ENCODE measurements at places on chromosomes 3 and 15. TPM values are rescaled to one million over a fixed set of nuclear protein-coding genes. Genes with fewer than 3 reads are reported as not detected.

DNA sequence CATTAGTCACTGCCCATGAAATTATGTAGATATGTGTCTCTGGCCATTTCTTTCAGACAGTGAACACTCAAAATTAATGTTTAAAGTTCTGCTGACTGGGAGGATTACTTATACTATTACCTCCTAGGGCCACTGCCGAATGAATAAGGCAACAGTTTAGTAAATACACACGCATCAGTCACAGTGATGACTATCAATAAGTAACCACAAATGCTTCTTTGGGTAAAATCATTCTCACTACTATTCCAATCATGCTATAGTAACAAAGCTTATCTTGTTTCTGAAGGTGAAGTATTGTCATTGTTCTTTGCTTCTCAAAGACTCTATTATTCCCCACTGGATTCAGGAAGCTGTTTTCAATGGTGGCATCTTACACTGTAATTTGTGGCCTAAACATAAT lies 478.8 kb downstream of the EPHA3 start:
- H3K27ac ChIP-seq: no peak overlapping the region
- H3K36me3 ChIP-seq: no peaks in the 10 kb centered on the region
- H3K4me1 ChIP-seq: no peaks in the 10 kb centered on the region
- H3K27me3 ChIP-seq: no peaks in the 10 kb centered on the region
- no peak for DNase-seq

DNA sequence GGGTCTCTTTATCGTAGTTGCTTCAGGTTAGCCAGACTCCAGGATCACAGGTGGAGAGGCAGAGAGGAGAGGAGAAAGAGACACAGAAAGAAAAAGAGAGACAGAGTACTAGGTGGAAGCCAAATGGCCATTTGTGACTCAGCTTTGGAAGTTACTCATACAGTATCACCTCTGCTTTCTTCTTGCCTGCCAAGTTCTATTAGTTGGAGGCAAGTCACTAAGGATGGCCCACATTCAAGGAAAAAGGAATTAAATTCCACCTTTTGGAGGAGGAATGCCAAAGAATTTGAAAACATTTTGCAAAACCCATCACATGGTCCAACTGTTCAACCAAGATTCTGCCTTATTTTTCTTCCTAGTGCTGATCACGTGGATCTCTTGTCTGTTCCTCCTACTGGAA lies 291.1 kb downstream of the CHL1 start:
- DNase-seq: no peak
- no peak overlapping the region for H3K27ac ChIP-seq
- H3K27me3 ChIP-seq: no peaks in the 10 kb centered on the region

- DNase-seq: no peak
- H3K4me1 ChIP-seq: no peaks in the 10 kb centered on the region
- H3K27ac ChIP-seq: no peak overlapping the region
- H3K36me3 ChIP-seq: no peaks in the 10 kb centered on the region
Observed at GRCh38 chr3:128324911-128325592, 141.6 kb downstream of the DNAJB8 start.

GRCh38 chr3:150174179-150174578 lies 203.5 kb upstream of the PFN2 start:
- H3K27me3 ChIP-seq: no peaks in the 10 kb centered on the region
- no peak overlapping the region for H3K4me3 ChIP-seq
- H3K27ac ChIP-seq: no peak overlapping the region
- no peaks in the 10 kb centered on the region for H3K36me3 ChIP-seq
- DNase-seq: no peak

DNA sequence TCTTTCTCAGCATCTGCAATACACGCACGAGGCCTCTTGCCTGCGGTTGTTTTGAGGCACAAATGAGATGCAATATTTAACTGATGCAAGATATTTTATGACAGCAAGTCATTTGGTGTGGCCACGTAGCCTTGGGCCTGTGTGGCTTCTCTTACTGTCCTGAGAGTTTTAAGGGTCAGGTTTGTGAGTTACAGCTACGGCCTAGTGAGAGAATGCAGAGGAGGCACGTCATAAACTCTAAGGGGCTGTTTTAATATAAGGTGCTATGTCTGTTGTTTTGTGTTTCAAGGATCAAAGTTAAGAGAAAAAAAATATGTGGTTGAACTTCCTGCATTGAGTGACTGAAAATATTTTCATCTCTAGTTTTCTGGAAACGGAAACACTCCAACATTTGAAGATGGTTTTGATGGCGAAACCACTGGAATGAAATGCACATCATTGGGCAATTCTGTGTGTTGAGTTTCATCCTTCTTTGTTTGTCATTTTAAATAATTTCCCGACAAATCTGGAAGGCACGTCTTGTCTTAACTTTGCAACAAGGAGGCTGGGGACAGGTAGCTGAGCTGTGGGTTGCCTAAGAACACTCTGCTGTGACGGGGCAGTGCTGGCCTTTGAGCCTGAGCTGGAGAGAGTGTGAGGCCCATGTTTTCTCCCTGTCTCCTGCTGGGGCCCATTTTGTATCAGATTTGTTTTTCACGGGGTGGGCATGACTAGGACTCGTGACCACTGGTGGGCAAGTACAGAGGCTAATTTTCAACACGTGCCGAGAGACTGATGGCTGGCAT lies 5.1 kb downstream of the APBA2 start:
- H3K4me3 ChIP-seq: no peak overlapping the region
- no peak overlapping the region for H3K27ac ChIP-seq
- no peaks in the 10 kb centered on the region for H3K27me3 ChIP-seq
- DNase-seq: no peak

The HIGD1A gene
- polyA plus RNA-seq: 413 TPM

The PEX5L gene
- 0.08 TPM for polyA plus RNA-seq

DNA sequence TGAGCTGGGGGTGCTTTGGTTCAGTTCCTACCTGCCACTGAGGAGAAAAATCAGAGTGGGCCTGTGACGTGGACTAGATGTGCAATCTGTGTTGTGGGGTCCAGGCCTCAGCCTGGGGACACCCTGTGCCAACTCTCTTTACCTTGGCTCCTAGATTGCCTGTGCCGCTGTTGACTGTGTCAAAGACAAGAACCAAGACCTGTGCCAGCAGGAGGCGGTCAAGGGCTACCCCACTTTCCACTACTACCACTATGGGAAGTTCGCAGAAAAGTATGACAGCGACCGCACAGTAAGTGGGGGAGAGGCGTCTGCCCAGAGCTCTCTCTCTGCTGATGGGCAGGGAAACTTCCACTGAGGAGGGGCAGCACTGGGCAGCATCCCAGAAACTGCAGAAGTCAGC lies 40.6 kb upstream of the SEC22A start:
- DNase-seq: no peak
- H3K36me3 ChIP-seq: peaks cover 88% of the 10 kb centered on the region
- H3K27ac ChIP-seq: no peak overlapping the region
- H3K27me3 ChIP-seq: no peaks in the 10 kb centered on the region
- H3K4me1 ChIP-seq: peaks cover 26% of the 10 kb centered on the region

The P2RY1 gene
- 0.15 TPM for polyA plus RNA-seq

DNA sequence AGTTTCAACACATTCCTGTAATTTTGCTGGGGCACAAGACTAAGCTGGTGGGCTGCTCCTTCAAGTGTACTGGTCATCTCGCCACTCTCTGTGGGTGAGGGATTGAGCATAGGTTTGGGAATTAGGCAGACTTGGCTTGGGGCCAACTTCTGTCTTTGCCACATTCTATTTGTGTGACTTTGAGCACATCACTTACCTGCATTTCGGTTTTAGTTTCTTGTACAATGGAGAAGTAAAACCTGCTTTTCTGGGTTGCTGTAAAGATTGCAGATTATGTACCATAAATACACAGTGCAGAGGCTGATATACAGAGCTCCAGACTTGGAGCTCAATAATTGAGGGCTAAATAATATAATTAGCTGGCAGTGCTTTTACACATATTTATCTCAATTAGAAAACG lies 162.1 kb downstream of the C3orf38 start:
- no peaks in the 10 kb centered on the region for H3K36me3 ChIP-seq
- no peak overlapping the region for H3K4me3 ChIP-seq
- no peak overlapping the region for H3K27ac ChIP-seq
- H3K4me1 ChIP-seq: no peaks in the 10 kb centered on the region
- H3K27me3 ChIP-seq: no peaks in the 10 kb centered on the region
- no peak for DNase-seq

The LSAMP gene
- polyA plus RNA-seq: 1.8 TPM

DNA sequence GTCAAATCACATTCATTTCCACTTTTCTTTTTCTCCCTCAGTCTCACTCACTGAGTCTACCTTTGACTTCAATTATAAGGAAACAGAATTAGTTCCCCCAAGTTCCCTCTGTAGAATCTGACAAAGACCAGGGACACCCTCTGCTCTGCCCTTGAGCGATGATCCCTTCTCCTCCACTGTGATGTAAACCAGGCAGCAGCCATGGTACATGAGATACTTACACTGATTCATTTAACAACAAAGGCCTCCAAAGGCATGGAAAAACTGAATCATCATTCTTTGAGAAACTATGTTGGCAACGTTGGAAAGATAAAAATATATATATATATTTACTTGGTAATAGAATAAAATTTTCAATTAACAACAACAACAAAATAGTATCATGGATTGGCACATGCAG lies 84.1 kb downstream of the P3H2 start:
- H3K36me3 ChIP-seq: no peaks in the 10 kb centered on the region
- no peak overlapping the region for H3K4me3 ChIP-seq
- no peak overlapping the region for H3K27ac ChIP-seq
- H3K27me3 ChIP-seq: no peaks in the 10 kb centered on the region
- DNase-seq: peak; percentile 69

DNA sequence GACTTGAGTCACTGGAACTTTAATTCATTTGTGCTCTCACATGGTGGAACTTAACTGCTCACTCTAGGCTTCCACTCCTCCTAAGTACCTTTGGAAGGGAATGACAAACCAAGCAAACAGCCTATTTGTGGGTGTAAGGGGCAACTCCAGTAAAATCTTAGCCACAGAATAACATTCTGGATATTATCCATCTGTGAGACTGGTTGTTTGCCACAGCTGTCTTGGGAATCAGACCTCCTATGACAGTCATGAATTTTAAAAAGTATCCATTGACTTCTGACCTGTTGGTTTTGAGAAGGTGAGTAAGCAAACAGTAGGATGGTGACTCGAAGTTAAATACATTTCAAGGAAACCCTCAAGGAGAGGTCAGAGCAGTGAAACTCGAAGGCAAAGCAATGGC lies 147.3 kb upstream of the CDIN1 start:
- H3K4me3 ChIP-seq: no peak overlapping the region
- no peaks in the 10 kb centered on the region for H3K27me3 ChIP-seq
- no peaks in the 10 kb centered on the region for H3K36me3 ChIP-seq
- DNase-seq: no peak
- H3K4me1 ChIP-seq: no peaks in the 10 kb centered on the region

- H3K4me1 ChIP-seq: no peaks in the 10 kb centered on the region
- H3K27me3 ChIP-seq: no peaks in the 10 kb centered on the region
- H3K4me3 ChIP-seq: no peak overlapping the region
- no peaks in the 10 kb centered on the region for H3K36me3 ChIP-seq
- no peak for DNase-seq
Observed at GRCh38 chr3:155548195-155548594, 196.7 kb downstream of the PLCH1 start.

- no peak for DNase-seq
- no peaks in the 10 kb centered on the region for H3K36me3 ChIP-seq
- H3K4me3 ChIP-seq: no peak overlapping the region
Observed at GRCh38 chr3:13008155-13008995, 64.9 kb downstream of the IQSEC1 start.

DNA sequence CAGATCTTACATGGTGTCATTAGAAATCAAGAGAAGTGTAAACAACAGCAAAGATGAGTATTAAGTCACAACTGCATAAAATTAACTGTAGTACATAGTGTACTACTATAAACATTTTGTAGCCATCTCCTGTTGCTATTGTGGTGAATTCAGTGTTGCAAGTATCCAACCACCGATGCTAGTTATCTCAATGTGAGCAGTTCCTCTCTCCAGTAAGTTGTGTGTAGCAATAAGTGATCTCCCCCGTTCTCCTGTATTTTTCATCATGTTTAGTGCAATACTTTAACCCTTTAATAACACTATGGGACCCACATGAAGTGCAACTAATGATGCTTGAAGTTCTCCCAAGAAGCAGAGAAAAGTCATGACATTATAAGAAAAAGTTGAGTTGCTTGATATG lies 264.7 kb upstream of the KCNH8 start:
- H3K4me3 ChIP-seq: no peak overlapping the region
- DNase-seq: no peak
- H3K36me3 ChIP-seq: no peaks in the 10 kb centered on the region
- H3K27me3 ChIP-seq: no peaks in the 10 kb centered on the region
- H3K27ac ChIP-seq: no peak overlapping the region

The BUB1B gene
- 5.6 TPM for polyA plus RNA-seq

- H3K36me3 ChIP-seq: no peaks in the 10 kb centered on the region
- no peaks in the 10 kb centered on the region for H3K4me1 ChIP-seq
- no peak overlapping the region for H3K27ac ChIP-seq
- no peak overlapping the region for H3K4me3 ChIP-seq
- H3K27me3 ChIP-seq: no peaks in the 10 kb centered on the region
Observed at GRCh38 chr15:96807361-96807760, 476.9 kb downstream of the NR2F2 start.

Data from stomach (tissue), 19 donors.